Right lung (tissue), 10 donors: ENCODE measurements at places on chromosomes 2 and 18.

GRCh38 chr2:176187200-176187898 is 1.1 kb upstream of the HOXD1 start:
- DNase-seq, result no peak

GRCh38 chr2:26722911-26723310 is 30.4 kb downstream of the KCNK3 start:
- DNase-seq, result no peak

GRCh38 chr2:168443818-168444217 is 12.3 kb upstream of the CERS6 start:
- no peak for DNase-seq

DNA sequence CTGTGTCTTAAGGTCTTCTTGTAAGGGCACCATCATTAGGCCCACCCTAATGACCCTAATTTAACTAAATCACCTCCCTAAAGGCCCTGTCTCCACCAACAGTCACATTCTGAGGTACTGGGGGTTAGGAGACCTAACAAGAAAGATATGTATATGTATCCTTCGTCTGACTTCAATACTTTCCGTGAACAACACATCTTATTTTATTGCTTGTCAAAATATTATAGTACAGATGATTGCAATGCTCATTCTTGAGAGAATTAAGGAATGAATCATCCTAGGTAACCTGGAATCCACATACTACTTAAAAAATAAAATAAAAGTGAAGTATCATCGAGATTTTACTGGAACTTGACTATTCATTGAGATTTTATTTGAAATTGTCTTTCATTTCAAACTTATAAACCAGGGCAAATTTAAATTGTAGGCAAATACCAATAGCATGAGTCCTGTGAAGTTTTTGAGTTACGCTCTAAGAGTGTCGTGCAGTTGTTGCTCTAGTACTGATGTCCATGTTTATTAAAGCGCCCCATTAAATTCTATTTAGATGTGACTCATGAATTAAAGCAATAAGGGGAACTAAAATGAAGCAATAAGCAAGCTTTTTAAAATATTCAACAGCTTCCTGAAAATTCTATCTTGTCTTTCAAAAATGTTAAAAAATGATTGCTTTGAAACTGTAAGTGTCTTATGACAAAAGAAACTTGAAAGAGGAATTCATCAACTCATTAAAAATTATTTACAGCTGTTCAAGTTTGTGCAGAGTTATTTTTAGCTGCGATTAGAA is 40.0 kb downstream of the CCDC102B start:
- DNase-seq, result no peak

DNA sequence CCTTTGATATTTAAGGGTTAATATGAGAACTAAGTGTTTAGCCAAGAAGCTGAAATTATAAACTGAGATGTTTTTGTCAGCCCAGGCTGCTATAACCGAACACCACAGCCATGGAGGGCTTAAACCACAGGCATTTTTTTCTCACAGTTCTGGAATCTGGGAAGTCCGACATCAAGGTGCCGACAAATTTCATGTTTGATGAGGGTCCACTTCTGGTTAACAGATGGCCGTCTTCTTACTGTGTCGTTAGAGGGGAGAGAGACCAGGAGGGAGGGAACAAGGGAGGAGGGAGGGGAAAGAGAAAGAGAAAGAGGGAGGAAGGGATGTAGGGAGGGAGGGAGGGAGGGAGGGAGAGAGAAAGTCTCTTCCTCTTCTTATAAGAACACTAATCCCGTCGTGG is 6.5 kb upstream of the CNDP2 start:
- no peak for DNase-seq
